Head of caudate nucleus (tissue), 42 donors: ENCODE measurements at places on chromosomes 11 and 22.

DNA sequence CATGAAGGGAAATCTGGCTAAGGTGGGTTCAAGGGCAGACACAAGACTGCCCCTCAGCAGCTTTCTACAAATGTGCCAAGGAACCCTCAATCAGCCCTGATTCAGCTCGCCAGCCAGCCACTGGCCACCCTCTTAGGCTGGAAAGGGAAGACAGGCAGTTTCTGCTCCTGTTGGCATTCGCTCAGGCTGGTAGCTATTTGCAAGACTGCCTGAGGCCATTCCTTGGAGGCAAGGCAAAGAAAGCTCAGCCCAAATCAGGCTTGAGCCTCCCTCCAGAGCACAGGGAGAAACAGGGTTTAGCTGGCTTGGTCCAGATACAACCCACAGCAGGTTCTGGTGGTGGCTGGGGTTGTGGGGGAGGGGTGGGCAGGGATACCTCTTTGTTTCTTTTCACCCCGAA lies 19.2 kb downstream of the TP53I11 start:
- no peak for DNase-seq

DNA sequence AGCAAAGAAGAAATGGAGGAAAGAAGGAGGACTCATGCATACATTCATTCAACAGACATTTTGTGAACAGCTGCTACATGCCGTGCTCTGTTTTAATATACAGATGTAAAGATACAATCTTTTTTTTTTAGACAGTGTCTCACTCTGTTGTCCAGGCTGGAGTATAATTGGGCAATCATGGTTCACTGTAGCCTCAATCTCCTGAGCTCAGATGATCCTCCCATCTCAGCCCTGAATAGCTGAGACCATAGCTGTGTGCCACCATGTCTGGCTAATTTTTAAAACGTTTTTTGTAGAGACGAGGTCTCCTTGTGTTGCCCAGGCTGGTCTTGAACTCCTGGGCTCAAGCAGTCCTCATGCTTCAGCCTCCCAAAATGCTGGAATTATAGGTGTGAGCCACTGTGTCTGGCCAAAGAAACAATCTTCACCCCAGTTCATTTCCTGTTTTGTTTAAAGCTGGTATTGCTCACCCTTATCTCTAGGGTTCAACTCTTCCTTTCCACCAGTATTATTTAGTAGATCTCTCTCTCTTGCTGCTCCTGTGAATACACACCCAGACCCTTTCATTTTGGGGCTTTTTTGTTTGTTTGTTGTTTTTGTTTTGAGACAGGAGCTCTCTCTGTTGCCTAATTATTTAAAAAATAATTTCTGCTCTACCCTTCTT lies 69.8 kb downstream of the RNF169 start:
- no peak for DNase-seq

DNA sequence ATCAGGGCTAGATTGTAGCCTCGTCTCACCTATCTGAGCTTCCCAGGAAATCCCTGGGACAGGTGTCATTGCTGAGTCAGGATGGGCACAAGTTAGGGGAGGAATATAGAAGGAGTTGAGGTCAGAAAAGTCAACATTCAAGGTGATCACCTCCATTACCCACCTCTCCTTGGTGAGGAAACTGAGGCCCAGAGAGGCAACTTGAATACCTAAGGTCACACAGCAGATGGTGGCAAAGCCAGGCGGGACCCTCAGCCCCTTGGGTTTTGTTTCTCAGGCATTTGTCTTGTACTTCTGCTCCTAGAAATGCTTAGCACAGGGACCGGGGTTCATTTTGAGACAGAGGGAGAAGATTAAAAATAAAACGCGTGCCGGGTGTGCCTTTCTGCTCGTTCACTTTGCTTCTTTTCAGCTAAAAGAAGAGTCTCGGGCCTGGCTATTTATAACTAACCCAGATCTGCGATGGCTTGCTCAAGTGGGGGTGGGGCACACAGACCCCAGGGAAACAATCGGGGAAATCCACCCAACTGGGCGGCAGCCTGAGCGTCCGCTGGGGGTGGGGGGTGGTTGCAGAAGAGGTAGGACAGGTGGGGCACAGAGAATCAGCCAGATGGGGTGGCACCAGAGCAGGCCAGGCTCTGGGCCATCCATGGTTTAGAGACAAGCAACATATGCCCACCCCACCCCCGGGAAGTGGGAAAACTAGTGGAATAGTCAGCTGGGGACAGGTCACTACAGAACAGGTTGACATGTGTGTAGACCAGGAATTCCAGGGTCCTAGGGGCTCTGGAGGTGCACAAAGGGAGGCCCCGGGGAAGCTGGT lies 3.9 kb upstream of the GNAZ start:
- no peak for DNase-seq

DNA sequence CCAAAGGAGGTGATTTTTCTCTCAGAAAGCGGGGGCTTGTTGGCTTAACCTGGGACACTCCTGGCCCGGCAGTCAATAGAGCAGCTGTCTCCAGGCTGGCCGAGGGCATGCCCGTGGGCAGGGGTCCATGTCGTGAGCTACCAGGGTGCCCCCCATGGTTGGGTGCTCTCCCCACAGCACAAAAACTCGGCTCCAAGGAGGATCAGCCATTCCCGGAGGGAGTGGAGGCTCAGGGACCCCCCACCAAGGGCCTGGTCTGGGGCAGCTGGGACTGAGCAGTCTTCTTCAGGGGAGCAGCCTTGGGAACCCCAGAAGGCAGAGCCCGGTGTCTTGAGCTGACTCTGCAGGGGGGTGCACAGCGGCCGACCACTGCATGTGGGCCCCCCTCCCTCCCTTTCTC lies 20.8 kb upstream of the TH start:
- no peak for DNase-seq

DNA sequence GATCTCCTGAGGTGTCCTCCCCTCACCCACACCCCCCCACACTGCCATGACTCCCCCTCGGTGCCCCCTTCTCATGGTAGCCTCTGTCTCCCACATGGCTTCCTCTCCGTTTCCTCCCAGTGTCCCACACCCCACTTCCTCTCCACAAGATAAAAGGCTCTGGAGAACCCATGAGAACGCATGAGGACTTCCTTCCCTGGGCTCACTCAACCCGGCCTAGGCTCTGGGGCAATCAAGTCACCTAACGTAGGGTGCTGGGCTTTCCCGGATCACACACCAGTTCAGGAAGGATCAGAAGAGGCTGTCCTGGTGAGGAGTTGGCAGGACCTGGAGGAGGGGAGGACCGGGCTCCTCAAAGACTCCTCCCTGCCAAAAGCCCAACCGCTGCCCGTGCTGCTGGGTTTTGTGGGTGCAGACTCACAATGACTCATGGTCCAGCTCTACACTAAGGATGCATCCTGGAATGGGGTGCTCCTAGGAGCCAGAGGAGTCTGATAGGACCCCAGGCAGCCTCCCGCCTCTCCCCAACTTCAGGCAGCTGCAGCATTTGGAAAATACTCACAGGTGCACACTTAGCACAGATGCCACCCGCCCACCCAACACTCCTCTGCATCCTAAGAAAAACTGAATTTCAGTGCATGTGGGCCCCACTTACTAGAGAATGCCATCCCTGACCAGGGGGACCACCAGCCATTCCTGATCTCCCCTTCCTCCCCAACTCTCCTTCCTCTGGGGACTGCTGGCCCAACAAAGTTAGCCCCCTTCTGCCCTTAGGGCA lies 21.0 kb downstream of the SLC22A12 start:
- no peak for DNase-seq

DNA sequence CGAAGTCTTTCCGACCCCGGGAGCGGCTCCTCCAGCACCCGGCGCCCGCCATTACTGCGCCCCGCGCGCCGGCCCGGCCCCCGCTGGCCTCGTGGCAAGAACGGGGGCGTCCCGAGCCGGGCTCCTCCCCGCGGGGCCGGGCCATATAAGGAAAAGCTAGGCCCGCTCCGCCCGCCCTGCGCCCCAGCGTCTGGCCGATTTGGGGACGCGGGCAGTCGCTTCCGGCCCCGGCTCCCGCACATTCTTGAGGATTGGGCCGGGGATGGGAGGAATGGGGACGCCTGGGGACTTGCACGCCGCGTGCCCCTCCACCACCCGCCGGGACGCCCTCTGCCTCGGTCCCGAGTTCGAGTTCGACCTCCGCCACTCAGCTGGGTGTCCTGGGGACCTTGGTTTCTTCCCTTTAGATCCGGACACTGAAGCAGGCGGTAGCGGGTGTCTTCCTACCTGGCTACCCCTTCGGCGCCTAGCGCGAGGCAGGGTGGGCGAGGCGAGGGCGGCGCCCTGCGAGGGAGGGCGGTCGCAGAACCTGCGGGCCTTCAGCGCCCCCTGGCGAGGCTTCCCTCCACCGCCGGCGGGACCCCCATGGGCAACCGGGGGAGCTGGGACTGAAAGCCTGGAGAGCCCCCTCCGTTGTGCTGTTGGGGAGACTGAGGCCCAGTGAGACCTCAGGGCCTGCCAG lies 3.8 kb downstream of the SMTN start:
- DNase-seq = peak; percentile 87

DNA sequence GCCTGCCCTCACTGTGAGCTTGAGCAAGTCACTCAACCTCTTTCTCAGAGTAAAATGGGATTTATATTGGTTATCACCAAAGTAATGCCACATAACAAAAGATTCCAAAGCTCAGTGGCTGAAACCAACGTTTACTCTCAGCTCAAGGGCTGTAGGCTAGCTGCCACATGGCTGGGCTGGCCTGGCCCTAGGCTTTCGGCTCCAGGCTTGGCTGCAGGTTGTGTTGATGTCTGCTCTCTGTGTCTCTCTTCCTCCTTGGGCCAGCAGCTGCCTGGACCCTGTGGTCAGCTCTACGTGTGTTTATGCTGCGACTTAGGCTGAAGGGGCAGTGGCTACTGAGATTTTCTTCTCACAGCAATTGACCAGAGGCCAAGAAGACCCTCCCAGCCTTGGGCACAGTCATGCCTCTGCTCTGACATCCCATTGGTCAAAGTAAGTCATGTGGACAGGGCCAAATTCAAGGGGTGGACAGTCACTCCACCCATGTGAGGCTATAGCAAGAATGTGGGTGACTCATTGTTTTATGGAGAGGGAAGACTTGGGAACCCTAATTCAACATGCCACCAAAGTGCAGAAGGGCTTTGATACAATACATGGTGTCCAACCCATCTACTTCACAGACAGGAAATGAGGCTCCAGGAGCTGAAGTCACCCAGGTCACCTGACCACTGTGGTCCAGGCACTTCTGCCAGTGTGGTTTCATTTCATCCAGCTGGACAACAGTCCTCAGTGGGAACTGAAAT lies 90.6 kb downstream of the TSPAN18 start:
- DNase-seq = no peak

DNA sequence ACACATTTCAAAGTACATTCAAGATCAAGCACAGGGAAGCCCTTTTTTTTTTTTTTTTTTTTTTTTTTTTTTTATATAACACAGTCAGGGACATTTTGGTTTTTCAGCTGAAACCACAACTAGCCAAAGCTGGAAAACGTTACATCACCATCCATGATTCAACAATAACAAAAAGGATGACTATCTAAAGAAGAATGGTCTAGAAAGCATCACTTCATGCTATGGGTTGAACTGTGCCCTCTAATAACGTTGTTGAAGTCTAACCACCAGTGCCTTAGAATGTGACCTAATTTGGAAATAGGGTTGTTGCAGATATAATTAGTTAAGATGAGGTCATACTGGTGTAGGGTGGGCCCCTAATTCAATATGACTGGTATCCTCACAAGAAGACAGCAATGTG lies 46.6 kb downstream of the MTMR2 start:
- DNase-seq = no peak

DNA sequence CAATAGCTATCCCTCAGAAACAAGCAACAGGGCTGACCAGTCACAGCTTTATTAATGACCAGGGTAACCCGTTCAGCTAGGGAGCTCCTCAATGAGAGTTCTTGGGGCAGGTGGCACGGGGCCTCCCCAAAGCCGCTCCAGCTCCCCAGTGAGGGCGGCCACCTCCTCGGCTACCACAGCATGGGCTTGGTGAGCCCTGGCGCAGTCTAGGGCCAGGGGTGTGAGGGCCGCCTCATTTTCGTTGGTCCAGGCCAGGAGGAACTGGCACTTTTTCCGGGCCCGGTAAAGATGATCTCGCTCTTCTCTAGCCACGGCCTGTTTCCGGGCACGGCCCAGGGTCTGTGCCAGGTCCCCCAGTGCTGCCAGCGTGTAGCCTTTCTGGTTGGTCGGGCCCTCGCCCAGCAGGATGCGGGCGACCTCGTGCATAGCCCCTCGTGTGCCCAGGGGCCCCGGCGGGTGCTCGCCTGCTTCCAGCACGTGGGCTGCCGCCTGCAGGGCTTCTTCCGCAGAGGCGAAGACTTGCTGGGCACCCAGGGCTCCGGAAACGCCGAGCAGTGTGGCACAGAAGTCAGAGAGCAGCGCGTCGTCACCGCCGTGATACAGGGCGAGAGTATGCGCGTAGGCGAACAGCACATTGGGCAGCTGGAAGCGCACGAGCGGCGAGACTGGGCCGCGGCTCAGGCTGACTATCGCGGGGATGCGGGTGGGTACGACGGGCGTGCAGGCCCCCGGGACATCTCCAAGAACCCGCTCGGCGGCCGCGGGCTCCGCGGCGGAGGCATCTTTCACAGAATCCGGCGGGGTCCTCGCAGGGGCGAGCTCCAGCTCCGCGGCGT lies 913 bp downstream of the ZNHIT2 start:
- DNase-seq = no peak

DNA sequence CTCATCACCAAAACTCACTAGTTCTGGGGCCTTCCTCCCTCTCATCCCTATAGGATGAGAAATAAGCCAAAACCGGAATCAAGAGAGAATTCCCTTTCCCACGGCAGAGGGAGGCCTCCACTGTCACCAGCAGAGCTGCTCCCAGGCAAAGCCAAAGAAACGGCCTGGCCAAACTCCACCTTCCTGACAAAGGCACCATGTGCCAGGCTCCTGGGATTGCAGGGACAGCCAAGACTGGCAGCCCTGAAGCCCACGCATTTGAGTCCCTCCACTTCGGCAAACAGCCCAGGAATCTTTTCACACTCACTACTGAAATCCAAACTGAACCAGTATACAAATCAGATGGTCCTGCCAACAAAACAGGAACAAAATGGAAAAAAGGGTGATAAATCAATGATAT lies 6.1 kb downstream of the SMCO4 start:
- DNase-seq = peak; percentile 16

- no peak for DNase-seq
These were observed 15.4 kb upstream of the POU2AF2 start for GRCh38 chr11:111230122-111230465.

DNA sequence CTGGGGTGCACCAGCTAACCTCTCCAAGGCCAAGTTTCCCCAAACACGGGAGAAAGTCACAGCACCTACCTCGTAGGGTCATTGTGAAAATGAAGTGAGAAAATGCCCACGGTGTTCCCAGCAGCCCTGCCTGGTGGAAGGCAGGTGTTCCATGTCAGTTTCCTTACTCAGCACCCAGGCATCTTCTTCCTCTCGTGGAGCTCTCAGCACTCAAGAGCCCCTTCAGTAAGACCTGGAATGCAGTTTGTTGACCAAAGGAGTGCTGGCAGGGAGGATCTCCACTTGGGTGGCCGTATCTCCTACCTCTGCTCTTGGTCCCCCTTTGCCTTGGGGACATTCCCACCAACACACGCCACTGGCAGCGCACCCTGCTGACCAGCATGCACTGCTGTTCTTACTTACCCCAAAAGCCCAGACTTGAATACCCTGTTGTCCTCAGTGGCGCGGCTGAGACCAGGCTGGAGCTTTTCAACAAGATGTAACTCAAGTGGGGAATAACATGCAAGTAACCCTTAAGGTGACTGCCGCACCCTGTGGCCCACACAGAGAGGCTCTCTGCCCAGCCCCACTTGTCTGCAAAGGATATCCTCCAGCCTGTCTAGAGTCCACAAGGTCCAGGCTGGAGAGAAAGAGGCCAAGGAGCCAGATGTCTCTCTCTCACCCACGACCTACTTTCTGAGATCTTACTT lies 201.2 kb upstream of the TMEM45B start:
- DNase-seq = no peak
